ENCODE measurements at places on chromosomes 3 and 15. TPM values are rescaled to one million over a fixed set of nuclear protein-coding genes. Genes with fewer than 3 reads are reported as not detected.

GRCh38 chr15:101545548-101546505 lies 56.3 kb upstream of the PCSK6 start:
- no peak for DNase-seq

DNA sequence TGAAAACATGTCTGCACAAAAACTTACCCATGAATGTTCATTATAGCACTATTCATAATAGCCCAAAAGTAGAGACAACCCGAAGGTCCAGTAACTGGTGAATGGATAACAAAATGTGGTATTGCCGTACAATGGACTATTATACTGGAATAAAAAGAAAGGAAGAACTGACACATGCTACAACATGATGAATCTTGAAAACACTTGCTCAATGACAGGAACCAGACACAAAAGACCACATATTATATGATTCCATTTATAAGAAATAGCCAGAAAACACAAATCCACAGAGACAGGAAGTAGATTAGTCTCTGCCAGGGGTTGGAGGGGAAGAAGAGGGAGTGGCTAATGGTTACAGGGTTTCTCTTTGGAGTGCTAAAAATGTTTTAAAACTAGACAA lies 18.3 kb downstream of the SHC4 start:
- DNase-seq, result peak; percentile 2

SLC38A3 gene
- polyA plus RNA-seq, result 0.94 TPM

GRCh38 chr3:77248420-77248819 lies 208.5 kb downstream of the ROBO2 start:
- no peak for DNase-seq

- DNase-seq, result no peak
Observed at GRCh38 chr15:31932576-31932975, 97.7 kb upstream of the CHRNA7 start.

DNA sequence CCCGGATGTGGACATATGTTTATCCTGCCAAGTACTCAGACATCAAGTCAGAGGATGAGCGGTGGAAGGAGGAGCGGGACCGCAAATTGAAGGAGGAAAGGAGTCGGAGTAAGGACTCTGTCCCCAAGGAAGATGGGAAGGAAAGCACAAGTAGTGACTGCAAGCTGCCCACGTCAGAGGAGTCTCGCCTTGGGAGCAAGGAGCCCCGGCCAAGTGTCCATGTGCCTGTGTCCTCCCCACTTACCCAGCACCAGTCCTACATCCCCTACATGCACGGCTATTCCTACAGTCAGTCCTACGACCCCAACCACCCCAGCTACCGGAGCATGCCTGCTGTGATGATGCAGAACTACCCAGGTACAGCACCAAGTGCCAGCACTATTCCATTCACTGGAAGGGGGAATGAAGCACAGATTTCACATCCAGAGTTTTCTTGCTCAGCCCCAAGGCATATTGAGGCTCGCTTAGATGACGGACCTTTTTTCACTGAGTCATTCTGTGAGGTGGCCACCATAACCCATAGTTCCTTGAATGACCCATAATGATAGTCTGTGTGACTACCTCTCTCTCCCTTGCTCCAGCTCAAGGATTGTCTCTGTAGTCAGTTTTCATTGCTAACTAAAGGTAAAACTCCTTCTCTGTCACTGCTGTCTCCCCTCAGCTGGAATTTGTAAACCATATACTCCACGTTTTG lies 97.1 kb downstream of the RBPMS2 start:
- DNase-seq, result no peak

DNA sequence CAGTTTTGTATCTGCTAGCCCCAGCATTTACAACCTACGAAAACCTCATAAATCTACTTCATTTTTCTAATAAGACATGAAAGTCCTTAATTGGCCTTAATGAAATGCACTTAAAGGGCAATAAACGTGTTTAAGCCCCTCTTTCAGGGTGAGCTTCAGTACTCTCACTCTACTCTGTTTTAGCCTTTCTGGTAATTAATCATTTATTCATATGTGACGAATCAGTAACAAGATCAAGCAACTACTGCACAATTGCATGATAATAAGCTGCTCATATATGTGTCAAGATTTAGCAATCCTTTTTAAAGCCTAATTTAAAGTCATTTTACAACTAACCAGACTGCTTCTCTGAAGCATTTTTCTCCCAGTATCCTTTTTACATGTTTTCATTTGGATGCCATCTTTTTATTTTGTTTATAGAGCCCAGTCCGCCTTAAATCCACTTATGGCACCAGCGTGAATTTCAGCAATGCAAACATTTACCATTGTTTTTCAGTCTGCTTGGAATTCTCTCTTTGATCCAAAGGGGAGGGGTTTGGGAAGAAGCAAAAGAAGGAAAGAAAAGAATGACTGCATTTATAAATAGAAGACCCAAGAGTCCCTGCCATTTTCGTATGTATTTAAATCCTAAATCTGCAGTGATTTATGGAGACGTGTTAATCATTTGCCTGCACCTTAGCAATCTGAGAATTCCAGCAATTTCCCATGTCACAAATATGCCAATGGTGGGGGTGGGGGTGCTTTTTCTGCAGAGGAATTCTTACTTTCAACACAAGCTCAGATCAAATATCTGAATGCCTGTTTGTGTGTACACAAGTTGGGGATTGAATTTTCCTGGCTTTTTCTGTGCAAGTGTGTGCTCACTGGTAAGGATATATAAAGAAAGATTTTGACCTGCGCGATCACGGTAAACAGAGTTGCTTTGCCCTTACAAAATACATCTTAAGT lies 230.8 kb upstream of the TBC1D5 start:
- DNase-seq, result no peak
